Stimulated activated CD4-positive, alpha-beta T cell treated with anti-CD3 and anti-CD28 coated beads, Interleukin-1b, Interleukin-23, amount 100 ng/mL, for 1 hour (primary cell): ENCODE measurements at places on chromosomes 3 and 15.

DNA sequence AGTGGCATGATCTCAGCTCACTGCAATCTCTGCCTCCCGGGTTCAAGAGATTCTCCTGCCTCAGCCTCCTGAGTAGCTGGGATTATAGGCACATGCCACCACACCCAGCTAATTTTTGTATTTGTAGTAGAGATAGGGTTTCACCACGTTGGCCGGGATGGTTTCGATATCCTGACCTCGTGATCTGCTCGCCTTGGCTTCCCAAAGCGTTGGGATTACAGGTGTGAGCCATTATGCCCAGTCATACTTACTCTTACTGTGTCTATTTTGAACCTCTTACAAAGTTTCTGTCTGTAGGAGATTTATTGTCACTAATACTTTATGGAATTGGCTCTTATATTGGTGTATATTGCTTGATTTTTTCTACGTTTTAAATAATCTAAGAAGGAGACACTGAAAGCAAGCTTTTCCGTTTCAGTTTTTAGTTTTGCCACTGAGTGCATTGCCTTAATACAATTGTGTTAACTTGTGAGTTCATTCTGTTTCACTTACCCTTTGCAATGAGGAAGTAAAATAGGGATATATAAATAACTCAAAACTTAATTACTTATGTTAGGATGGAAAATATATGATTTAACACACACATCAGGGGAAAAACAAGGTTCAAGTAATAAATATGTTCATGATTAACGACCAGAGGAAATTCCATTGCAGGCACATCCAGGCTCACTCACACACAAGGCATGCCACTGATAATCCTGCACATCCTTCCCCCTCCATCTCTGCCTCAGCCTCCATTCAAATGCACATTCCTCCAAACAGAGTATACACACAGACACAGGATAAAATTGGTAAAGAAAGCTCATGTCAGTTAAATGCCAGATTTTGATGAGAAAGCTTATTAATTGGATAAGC, 279.3 kb upstream of the RASGRP1 start:
- no peak for DNase-seq

DNA sequence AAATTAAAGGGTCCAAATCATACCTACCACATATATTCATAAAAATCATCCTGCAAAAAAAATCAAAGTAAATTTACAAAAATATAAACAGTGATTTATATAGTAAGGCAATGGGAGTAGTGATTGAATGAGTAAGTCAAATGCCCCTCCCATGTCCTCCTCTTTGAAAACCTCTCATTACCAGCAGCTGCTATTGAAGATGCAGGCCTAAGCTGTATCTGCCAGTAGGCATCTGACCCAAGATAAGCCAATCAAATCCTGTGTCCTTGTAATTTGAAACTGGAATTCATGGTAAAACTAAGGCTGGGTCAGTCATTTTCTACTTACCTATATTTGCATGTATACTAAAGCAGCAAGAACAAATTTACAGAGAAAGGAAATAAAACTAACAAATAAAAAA, 60.4 kb upstream of the POU1F1 start:
- DNase-seq, result no peak

- DNase-seq, result no peak
Measured at GRCh38 chr3:24405057-24405456, 89.6 kb downstream of the THRB start.

GRCh38 chr15:90049666-90050604, 48.8 kb downstream of the ZNF710 start:
- no peak for DNase-seq

- DNase-seq, result no peak
Measured at GRCh38 chr3:365268-365667, 168.7 kb downstream of the CHL1 start.

GRCh38 chr3:1381647-1382036, 288.8 kb downstream of the CNTN6 start:
- DNase-seq, result no peak

DNA sequence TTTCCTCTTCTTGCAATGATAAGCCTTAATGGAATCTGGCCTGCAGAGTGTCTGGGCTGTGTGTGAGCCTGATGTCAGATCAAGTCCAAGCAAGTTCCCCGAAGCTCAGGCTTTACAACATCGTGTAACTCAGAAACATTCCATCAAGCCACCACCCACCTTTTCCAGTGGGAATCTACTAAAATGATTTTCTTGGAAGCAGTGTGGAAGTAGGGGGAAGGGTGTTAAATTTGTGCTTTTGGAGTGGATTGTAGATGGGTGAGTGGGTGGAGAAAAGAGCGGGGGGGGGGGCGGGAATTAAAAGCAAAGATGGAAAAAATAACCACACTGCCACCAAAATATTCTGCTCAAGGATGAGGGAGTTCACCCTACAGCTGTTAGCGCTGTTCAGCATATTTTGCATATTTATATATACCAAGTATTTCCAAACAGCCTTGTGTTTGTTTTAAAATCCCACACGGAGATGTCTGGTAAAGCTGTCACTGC, 53.6 kb downstream of the VGLL3 start:
- no peak for DNase-seq

GRCh38 chr3:135975053-135975452, 9.5 kb downstream of the PPP2R3A start:
- DNase-seq, result no peak

GRCh38 chr3:64680334-64680733, 7.5 kb downstream of the ADAMTS9 start:
- no peak for DNase-seq

- DNase-seq, result no peak
Measured at GRCh38 chr3:10946526-10946925, 46.0 kb upstream of the SLC6A1 start.

- no peak for DNase-seq
Measured at GRCh38 chr3:131705558-131706051, 202.8 kb upstream of the MRPL3 start.

GRCh38 chr3:120797857-120798256, 55.3 kb downstream of the GTF2E1 start:
- DNase-seq, result no peak

DNA sequence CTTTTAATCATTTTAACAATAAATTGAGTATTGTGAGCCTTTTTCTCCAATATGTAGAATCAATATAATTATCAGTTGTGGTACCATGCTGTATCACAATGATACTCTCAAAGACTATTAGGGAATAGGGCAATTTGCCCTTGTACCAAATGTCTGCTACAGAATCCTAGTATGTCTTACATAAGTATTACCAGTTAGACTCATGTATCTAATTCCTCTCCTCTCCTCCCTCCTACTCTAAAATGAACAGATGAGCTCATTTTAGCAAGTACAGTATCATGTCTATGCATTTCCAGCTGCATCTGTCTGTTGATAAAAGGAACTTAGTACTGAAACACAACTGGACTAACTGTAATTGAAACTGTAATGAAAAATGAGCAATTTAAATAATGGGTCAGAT, 124.3 kb upstream of the ATP11B start:
- DNase-seq, result no peak

DNA sequence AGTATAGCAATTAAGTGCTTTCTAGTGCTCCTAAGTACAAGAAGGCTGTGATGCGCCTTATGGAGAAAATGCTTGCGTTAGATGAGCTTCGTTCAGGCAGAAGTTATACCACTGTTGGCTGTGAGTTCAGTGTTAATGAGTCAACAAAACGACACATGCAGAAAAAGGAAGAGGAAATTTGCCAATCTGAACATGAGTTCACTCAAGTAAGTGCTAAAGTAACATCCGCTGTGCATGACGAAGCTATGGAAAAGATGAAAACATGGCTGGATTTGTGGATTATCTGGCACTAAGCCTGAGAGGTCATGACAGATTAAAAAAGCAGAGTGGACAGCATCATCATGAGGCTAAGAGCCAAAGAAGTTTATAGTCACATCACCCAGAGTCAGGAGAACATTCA, 36.9 kb downstream of the SH3BP5 start:
- DNase-seq, result no peak

GRCh38 chr3:126110431-126111125, 26.7 kb upstream of the SLC41A3 start:
- DNase-seq, result no peak

DNA sequence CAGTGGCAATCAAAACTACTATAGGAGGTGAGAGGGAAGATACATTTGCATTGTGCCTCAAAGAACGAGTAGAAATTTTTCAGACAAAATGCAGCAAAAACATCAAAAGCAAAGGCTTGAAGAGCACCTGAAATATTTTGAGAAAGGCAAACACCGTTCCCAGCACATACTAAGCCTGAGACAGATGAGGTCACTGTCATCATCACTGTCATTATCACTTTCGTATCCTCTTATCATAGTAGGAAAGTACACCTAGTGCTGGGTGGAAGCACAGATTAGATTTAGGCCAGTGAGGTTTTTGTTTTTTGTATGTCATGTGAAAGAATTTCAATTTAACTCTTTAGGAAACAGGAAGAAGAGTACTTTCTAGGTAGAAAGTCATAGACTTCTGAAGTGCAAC, 222.0 kb downstream of the GABRB3 start:
- no peak for DNase-seq

DNA sequence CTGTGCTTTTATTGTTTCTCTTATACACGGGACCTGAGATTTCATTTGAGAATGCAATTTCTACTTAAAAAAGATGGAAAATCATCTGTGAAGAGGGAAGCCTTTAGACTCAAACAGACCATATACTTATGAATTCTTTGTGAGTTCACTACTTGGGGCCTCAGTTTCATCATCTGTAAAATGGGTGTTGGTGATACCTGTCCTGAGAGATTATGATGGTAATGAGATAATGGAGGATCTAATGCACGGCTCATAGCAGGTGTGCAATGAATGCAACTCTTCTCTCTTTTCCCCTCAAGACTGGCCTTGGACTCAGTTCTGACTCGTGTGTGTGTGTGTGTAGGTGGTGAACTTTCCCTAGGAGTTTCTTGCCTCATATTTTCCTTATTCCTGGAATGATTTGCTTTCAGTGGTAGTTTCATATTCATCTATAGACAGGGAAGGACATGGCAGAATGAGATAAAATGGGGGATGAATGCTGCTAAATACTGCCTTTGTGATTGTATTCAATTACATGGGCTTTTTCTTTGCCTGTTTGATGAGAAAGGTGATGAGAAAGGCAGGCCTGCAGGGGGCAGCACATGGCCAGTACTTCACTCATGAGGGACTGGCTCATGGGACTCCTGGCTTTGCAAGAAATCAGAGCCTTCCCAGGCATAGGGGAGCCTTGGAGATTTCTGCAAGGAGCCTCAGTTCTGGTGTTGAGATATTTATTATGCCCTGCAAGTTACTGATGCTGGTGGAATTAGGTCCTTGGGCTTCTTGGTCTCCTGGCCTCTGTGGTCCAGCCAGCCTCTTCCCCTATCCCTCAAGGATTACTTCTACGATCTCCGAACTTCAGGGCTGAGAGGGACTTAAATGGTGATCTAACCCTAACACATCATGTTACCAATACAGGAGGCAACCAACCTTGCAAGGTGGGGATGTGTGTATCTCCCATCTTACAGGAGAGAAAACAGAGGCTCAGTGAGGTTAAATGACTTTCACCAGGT, 70.7 kb downstream of the RPLP1 start:
- peak; percentile 45 for DNase-seq

DNA sequence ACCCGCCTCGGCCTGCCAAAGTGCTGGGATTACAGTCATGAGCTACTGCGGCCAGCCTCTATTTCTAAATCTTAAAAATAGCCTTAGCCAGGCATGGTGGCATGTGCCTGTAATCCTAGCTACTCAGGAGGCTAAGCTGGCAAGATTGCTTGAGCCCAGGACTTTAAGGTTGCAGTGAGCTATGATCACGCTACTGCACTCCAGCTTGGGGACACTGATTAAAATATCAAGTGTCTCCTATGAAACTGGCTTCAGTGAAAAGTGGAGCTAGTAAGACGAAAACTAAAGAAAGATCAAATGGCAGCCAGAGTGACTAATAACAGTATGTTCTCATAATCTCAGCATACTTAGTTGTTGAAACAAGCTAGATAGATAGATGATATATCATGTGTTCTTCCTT, 112.5 kb downstream of the STT3B start:
- DNase-seq, result no peak

GRCh38 chr3:190083635-190084034, 37.1 kb downstream of the P3H2 start:
- DNase-seq, result no peak

GRCh38 chr3:89332386-89332785, 225.0 kb downstream of the EPHA3 start:
- DNase-seq, result no peak
